ENCODE measurements at places on chromosomes 16 and 17. TPM values are rescaled to one million over a fixed set of nuclear protein-coding genes. Genes with fewer than 3 reads are reported as not detected.

Gene MPP3
- 14.6 TPM for total RNA-seq

Gene FAM83G
- 12.9 TPM for total RNA-seq

Gene TIMP2
- 732 TPM for total RNA-seq

Gene DNAAF8
- not detected for total RNA-seq

Gene SKA2
- 25.8 TPM for total RNA-seq

Gene TEKT5
- total RNA-seq, result 0.29 TPM

GRCh38 chr16:66534376-66534799, 15.5 kb downstream of the TK2 start:
- DNase-seq, result no peak

- DNase-seq, result no peak
Measured at GRCh38 chr16:23974223-23974622, 138.4 kb downstream of the PRKCB start.

DNA sequence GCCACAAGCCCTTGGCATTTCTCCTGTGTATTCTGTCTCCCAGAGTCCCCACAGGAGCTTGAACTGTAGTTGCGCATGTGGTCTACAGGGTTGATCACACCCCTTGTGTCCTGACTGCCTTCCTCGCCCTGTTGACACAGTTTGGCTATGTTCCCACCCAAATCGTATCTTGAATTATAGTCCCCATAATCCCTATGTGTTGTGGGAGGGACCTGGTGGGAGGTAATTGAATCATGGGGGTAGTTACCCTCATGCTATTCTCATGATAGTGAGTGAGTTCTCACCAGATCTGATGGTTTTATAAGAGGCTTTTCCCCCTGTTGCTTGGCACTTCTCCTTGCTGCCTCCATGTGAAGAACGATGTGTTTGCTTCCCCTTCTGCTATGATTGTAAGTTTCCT, 21.2 kb downstream of the ADAD2 start:
- no peak for DNase-seq

- peak; percentile 90 for DNase-seq
Measured at GRCh38 chr17:28405632-28406472, at the start of gene SLC46A1. Gene SLC46A1 (minus strand): TSS chr17:28406212. CDS start chr17:28406114, 98 bp downstream.

GRCh38 chr16:50747207-50747956, 5.5 kb downstream of the CYLD start:
- no peak for DNase-seq

DNA sequence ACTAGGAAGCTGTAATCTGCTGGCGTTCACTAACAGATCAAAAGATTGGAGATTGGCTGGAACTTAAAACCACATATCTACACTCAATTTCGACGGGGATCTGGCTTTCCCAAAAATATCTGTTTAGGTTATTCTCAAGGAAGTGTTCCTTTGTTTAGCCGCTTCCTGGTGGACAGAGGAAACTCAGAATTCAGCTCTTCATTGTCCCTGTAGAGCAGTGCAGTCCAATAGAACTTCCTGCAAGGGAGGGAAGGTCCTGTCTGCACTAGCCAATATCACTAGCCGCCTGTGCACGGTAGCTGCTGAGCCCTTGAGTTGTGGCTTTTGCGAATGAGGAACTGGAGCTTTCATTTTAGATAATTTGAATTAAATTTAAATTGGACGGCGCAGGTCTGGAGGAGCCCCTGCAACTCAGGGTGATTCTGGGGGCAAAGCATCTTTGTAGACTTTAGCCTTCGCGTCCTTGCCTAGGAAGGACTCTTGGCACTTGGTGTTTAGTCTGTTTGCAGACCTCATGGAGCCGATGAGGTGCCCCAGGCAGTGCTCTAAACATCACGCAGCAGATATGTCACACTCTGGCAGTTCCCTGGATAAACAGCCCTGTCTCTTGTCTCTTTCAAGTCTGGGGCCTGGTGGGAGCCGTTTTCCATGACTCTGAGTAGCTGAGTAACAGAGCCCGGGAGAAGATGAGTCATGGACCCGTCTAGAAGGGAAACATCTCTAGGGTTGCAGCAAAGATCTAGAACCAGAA, 122.2 kb downstream of the CCDC182 start:
- DNase-seq, result no peak

GRCh38 chr17:36008998-36009665, 7.8 kb upstream of the CCL15 start:
- DNase-seq, result no peak

GRCh38 chr17:15398291-15398690, 56.9 kb upstream of the TEKT3 start:
- no peak for DNase-seq
